Activated T-cell treated with anti-CD3 and anti-CD28 coated beads, Interleukin-2, amount 50 U/mL, for 24 hours (primary cell): ENCODE measurements at places on chromosomes 6 and 20.

GRCh38 chr20:62308102-62308822 is 5.5 kb downstream of the ADRM1 start:
- H3K4me1 ChIP-seq: peaks cover 24% of the 10 kb centered on the region
- DNase-seq: no peak
- no peak overlapping the region for H3K27ac ChIP-seq
- no peaks in the 10 kb centered on the region for H3K27me3 ChIP-seq

DNA sequence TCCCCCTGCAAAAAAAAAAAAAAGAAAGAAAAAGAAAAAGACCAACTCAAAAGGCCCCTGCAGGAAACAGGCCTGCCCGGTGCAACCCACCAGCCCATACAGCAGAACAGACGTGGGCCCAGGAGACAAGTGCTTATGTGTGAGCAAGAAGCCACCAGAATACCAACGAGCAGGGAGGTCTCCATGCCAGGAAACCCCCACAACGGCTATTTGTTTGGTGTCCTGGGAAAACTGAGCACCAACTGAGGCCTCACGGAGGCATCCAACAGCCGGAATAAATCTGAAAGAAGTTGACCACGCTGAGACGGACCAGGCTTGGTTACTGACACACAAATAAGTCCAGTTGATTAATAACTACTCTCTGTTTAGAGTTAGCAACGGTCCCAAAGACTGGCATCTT is 29.7 kb downstream of the PTPRT start:
- H3K27ac ChIP-seq: no peak overlapping the region
- no peak overlapping the region for H3K4me3 ChIP-seq
- no peaks in the 10 kb centered on the region for H3K36me3 ChIP-seq
- no peaks in the 10 kb centered on the region for H3K27me3 ChIP-seq
- no peaks in the 10 kb centered on the region for H3K4me1 ChIP-seq

DNA sequence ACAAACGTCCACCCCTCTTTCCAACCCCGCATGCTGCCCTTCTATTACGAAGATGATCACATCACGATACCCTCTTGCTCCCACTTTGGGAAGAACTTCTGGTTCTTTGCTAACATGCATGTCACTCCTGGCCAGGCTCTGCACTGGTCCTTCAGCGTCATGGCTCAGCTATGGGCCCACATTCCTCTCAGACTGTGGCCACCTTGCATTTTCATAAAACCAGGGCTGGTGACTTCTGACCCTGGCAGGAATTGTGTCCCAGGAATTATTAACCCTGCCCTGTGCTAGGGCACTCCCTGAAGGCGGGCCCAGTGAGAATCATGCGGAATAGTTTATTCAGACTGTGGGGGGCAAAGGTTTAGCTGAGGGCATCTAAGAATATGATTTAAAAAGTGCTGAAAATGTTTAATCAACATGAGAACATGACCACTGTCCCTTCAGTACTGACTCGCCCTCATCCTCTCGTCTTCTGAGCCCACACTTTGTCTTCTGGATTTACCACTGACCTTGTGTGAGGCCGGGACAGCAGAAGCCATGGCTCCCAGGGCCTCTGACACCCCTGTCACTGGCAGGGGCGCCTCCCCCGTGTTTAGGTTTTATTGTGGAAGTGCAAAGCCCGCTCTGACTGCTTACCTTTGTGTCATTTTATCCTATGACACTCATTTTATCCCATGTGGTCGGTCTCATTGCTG is 38.1 kb upstream of the THBS2 start:
- H3K4me3 ChIP-seq: no peak overlapping the region
- H3K36me3 ChIP-seq: no peaks in the 10 kb centered on the region
- H3K27me3 ChIP-seq: peaks cover 16% of the 10 kb centered on the region
- no peak for DNase-seq
- no peaks in the 10 kb centered on the region for H3K4me1 ChIP-seq

DNA sequence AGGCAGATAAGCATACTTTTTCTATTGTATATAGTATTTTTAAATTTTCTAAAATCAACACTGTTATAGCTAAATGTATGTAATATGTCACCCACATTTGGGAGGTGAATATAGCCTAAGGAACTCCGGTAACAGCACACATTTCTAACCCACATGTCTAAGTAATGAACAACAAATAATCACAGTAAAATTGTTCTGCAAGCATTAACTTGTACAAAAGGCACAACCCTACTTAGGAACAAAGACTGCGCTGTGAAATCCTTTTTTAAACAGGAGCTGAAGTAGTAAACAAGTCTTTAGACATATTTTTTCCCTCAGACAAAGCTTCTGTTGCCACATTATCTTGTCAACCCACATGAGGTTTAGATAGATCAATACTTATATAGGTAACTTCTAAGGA is 872.4 kb upstream of the SLC35B3 start:
- DNase-seq: no peak
- H3K4me1 ChIP-seq: no peaks in the 10 kb centered on the region
- H3K4me3 ChIP-seq: no peak overlapping the region
- no peaks in the 10 kb centered on the region for H3K27me3 ChIP-seq
- H3K27ac ChIP-seq: no peak overlapping the region
- no peaks in the 10 kb centered on the region for H3K36me3 ChIP-seq

DNA sequence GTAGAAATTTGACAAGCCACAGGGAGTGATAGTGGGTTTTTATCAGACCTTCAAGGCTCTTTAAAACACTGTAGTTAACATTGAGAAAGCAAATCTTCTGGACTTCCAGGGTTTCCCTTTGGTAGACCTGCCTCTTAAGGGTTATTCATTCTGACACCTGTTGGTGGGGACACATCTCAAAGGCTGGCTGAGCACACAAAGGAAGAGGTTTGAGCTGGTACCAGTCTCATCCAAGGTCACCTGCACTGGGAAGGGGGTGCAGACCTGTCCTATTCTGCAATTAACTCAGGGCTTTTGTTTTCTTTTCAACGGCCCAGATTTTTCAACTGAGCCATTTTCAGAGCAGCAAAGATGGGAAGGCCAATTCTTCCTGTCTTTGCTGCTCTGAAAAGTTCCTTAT is 45.6 kb downstream of the EDN1 start:
- DNase-seq: no peak
- H3K4me1 ChIP-seq: peaks cover 2% of the 10 kb centered on the region
- H3K4me3 ChIP-seq: no peak overlapping the region
- H3K27ac ChIP-seq: no peak overlapping the region
- peaks cover 3% of the 10 kb centered on the region for H3K27me3 ChIP-seq
- no peaks in the 10 kb centered on the region for H3K36me3 ChIP-seq

- H3K4me1 ChIP-seq: peaks cover 1% of the 10 kb centered on the region
- H3K4me3 ChIP-seq: no peak overlapping the region
- H3K27me3 ChIP-seq: no peaks in the 10 kb centered on the region
- DNase-seq: no peak
Measured at GRCh38 chr6:5132731-5133130, 47.6 kb downstream of the PPP1R3G start.

GRCh38 chr6:150536835-150537234 is 62.9 kb upstream of the PLEKHG1 start:
- peaks cover 22% of the 10 kb centered on the region for H3K27me3 ChIP-seq
- no peak overlapping the region for H3K27ac ChIP-seq
- peaks cover 4% of the 10 kb centered on the region for H3K4me1 ChIP-seq
- H3K36me3 ChIP-seq: no peaks in the 10 kb centered on the region

GRCh38 chr20:10823585-10823984 is 149.8 kb upstream of the JAG1 start:
- no peaks in the 10 kb centered on the region for H3K4me1 ChIP-seq
- H3K4me3 ChIP-seq: no peak overlapping the region
- no peaks in the 10 kb centered on the region for H3K36me3 ChIP-seq
- H3K27me3 ChIP-seq: no peaks in the 10 kb centered on the region

- peak overlapping the region; percentile 86 for H3K4me3 ChIP-seq
- H3K36me3 ChIP-seq: no peaks in the 10 kb centered on the region
- H3K4me1 ChIP-seq: peaks cover 55% of the 10 kb centered on the region
- no peak for DNase-seq
- peak overlapping the region; percentile 88 for H3K27ac ChIP-seq
Measured at GRCh38 chr6:20211037-20211940, 980 bp downstream of the MBOAT1 start.

DNA sequence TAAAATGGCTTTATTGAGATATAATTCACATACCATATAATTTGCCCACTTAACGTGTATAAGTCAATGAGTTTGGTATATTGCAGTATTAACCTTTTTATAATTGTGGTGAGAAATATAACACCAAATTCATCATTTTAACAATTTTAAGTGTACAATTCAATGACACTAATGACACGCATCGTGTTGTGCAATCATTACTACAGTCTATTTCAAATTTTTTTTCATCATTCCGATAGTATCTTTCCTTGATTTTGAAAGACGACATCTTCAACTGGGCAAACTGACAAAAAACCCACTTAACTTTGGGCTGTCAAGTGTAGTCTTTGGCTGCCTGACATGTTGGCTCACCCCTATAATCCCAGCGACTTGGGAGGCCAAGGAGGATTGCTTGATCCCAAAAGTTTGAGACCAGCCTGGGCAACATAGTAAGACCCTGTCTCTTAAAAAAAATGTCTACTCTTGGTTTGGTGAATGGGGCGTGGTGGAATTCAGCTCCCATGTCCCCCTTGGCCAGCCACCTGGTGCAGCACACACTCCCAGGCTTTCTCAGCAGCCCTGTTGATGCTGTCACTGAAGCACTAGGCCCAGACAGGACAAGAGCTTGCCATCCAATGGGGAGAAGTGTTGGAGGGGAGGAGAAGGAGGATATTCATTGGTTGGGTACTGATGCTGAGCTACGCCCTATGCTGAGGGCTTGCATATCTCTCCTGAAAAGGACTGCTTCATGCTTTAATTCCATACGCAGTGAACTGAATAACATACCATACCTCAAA is 150.5 kb downstream of the CD83 start:
- peaks cover 31% of the 10 kb centered on the region for H3K4me1 ChIP-seq
- no peak for DNase-seq
- no peaks in the 10 kb centered on the region for H3K36me3 ChIP-seq
- H3K27ac ChIP-seq: no peak overlapping the region

GRCh38 chr6:117270055-117270842 is 4.9 kb downstream of the VGLL2 start:
- no peak overlapping the region for H3K27ac ChIP-seq
- no peak overlapping the region for H3K4me3 ChIP-seq
- H3K27me3 ChIP-seq: peaks cover 90% of the 10 kb centered on the region
- H3K36me3 ChIP-seq: no peaks in the 10 kb centered on the region
- peaks cover 14% of the 10 kb centered on the region for H3K4me1 ChIP-seq

DNA sequence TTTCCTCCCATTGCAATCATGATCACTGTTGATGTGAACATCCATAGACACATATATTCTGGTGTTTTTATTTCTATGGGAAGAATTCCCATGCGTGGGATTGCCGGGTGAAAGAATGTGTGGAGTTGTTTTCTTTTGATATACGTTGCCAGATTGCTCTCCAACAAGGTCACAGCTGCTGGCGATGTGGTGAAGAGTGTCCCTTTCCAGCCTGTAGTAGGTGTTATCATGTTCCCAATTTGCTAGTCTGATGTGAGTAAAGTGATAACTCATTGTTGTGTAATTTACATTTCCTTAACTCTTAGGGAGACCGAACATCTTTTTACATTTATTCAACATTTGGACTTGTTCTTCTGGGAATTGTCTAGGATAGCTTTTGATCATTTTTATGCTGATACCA is 14.5 kb upstream of the ELMO2 start:
- DNase-seq: no peak
- H3K27ac ChIP-seq: no peak overlapping the region
- H3K36me3 ChIP-seq: no peaks in the 10 kb centered on the region
- no peaks in the 10 kb centered on the region for H3K4me1 ChIP-seq
- H3K27me3 ChIP-seq: peaks cover 35% of the 10 kb centered on the region

GRCh38 chr6:122853259-122853995 is 64.4 kb downstream of the SMPDL3A start:
- H3K27ac ChIP-seq: no peak overlapping the region
- no peaks in the 10 kb centered on the region for H3K4me1 ChIP-seq
- no peak overlapping the region for H3K4me3 ChIP-seq
- no peaks in the 10 kb centered on the region for H3K36me3 ChIP-seq

DNA sequence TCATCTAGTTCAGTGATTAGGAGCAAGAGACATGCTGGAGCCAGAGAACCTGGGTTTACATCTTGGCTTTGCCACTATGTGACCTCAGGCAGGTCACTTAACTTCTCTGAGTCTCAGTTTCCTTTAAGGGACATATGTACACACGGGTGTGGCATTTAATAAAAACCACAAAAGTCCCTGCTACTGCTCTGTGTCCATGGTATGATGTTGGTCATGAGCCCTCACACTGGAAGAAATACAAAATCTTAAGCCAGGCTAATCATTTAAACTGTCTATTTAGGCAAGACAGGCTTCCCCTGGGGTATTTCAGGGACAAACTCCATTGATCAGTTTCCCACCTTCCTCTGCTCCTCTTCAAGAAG is 12.9 kb upstream of the PTGIS start:
- H3K27ac ChIP-seq: no peak overlapping the region
- peaks cover 39% of the 10 kb centered on the region for H3K27me3 ChIP-seq
- H3K4me3 ChIP-seq: no peak overlapping the region
- DNase-seq: no peak
- H3K4me1 ChIP-seq: peaks cover 14% of the 10 kb centered on the region

DNA sequence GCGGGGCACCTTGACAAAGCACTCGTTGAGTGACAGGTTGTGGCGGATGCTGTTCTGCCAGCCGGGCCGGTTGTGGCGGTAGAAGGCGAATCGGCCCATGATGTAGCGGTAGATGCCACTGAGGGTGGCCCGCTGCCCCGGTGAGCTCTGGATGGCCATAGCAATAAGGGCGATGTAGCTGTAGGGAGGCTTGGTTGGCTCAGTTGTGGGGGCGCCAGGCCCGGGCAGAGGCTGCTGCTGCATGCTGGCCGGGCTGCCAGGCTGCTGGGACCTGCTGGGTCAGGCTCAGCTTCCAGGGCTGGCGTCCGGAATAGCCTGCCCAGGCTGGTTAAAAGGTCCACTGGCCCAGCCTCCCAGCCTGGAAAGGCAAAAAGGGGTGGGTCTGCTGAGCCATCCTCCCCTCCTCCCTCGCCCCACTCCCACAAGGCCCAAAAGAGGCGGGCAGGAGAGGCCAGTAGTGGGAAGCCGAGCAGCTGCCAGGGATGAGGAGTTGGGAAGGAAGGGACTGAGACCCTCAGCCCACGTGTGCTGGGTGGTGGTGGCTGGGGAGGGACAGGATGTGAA is at the start of gene FOXS1:
Gene FOXS1, minus strand, starts transcription at position 305 of the 564 bp plus-strand sequence. Its CDS starts 62 bp downstream, at position 243.
- H3K27ac ChIP-seq: no peak within 1 kb of the TSS
- no peak for DNase-seq
- H3K27me3 ChIP-seq: peaks cover 20% of the 10 kb centered on the region
- H3K4me3 ChIP-seq: no peak within 1 kb of the TSS
- no peaks in the 10 kb centered on the region for H3K36me3 ChIP-seq

GRCh38 chr20:54267483-54268003 is 59.7 kb downstream of the PFDN4 start:
- H3K27me3 ChIP-seq: peaks cover 58% of the 10 kb centered on the region
- DNase-seq: no peak
- no peak overlapping the region for H3K4me3 ChIP-seq
- no peak overlapping the region for H3K27ac ChIP-seq
- peaks cover 20% of the 10 kb centered on the region for H3K4me1 ChIP-seq
- no peaks in the 10 kb centered on the region for H3K36me3 ChIP-seq

GRCh38 chr6:111987295-111987694 is 66.6 kb upstream of the CCN6 start:
- no peaks in the 10 kb centered on the region for H3K27me3 ChIP-seq
- no peak for DNase-seq
- H3K4me1 ChIP-seq: peaks cover 94% of the 10 kb centered on the region
- H3K27ac ChIP-seq: peak overlapping the region; percentile 3
- no peak overlapping the region for H3K4me3 ChIP-seq
